Activated CD4-positive, alpha-beta T cell treated with anti-CD3 and anti-CD28 coated beads, Interleukin-2, Interleukin-4, amounts not matched to agents 100 ng/mL and 50 ng/mL, durations not matched to agents 16 hours and 8 hours (primary cell): ENCODE measurements at places on chromosomes 13 and 19.

GRCh38 chr13:44413095-44413494 is 39.5 kb downstream of the SERP2 start:
- DNase-seq = no peak

- no peak for DNase-seq
These were observed 505 bp upstream of the ZIC2 start for GRCh38 chr13:99980824-99981734.

- DNase-seq = no peak
These were observed 14.2 kb downstream of the ZNF473 start for GRCh38 chr19:50039968-50040367.

- DNase-seq = peak; percentile 24
These were observed 423 bp downstream of the LSM14A start for GRCh38 chr19:34172661-34173192.

DNA sequence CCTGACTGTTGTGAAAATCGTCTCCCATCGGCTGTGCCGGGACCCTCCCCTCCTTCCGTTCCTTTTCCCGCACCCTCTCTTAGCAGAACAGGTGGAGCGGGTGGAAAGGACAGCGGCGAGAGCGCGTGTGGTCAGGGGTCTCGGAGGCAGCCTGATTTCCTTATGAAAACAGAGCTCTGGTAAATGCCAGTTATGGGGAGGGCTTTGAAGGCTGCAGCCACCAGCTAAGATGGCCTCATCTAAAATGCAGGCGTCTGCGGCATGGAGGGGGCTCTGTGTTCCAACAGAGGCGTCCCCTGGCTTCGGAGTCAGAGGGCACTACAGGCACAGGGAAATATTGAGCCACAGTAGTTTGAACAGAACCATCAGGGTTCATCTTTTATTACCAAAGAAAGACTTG is 93.8 kb upstream of the SOX1 start:
- no peak for DNase-seq

DNA sequence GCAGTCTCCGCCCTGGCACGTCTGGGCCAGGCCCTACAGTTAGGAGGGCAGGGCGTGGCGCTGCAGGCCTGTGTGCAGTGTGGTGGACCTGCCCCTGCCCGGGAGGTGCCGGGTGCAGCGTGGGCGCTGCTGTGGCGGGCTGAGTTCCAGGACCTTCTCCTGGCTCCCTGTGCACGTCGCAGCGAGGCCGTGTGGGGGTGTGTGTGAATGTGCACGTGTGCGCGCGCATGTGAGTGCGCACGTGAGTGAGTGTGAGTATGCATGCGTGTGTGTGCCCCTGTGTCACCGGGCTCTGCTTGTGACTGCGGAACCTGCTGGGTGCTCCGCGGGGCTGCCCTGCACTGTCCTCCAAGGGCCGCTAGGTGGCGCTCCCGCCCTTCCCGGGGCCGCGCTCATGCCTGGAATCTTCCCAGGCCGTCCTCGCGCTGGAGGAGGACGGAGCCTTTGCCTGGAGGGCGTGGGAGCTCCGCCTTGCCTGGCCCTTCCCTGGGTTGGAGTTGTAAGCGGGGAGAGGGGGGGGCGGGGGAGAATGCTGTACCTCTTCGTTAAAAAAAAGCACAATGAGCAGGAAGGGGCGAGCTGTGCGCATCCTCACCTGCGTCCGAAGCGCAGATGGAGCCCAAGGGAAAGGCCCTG is 79.3 kb downstream of the KDM4B start:
- peak; percentile 56 for DNase-seq

DNA sequence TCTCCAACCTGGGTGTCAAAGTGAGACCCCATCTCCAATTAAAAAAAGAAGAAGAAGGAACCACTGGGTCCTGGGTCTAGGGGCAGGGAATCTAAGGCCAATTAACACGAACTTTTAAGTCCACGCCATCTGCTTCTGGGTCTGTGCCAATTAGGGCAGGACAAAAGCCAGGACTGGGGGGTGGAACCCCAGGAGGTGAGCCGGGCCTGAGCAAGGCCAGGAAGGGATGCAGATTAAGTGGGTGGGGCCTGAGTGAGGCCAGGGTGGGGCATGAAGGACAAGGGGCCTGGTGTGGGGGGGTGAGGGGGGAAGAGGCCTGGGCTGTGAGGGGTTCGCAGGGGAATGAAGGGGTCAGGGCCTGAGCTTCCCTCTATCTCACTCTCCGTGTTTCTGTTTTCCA is 26.3 kb upstream of the ZNF83 start:
- DNase-seq = no peak

DNA sequence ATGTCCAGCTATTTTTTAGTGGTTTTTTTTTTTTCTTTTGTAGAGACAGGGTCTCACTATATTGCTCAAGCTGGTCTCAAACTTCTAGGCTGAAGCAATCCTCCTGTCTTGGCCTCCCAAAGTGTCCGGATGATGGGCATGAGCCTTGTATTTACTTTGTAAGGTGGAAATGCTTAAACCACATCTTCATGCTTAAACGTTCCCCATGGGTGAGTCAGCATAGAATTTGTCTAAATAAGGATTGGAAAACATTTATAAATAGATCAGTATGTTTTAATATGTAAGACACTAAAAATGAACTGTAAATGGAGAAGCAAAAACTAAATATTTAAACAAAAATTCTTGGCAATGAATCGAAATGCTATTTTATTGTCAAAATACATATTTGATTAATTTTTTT is 698.0 kb downstream of the PCDH9 start:
- no peak for DNase-seq

GRCh38 chr13:41995946-41996345 is 35.0 kb upstream of the VWA8 start:
- peak; percentile 4 for DNase-seq

DNA sequence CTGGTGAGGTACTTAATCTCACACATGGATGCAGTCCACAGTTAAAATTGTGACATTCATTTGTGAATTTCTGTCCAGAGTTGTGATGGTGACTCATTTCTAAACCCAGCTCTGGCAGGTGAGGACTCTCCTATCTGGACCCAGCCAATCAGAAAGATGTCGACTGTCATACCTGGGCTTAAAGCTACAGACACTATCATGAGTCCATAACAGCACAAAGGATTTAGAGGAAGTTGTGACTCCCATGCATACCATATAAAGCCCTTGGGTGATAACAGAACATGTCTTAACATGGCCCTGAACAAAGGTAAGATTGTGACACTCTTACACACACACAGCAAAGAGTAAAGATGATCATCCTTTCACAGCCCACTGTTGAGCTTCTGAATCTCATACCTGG is 59.7 kb upstream of the ZNF724 start:
- no peak for DNase-seq

GRCh38 chr13:58933475-58933874 is 1230.3 kb downstream of the DIAPH3 start:
- no peak for DNase-seq

DNA sequence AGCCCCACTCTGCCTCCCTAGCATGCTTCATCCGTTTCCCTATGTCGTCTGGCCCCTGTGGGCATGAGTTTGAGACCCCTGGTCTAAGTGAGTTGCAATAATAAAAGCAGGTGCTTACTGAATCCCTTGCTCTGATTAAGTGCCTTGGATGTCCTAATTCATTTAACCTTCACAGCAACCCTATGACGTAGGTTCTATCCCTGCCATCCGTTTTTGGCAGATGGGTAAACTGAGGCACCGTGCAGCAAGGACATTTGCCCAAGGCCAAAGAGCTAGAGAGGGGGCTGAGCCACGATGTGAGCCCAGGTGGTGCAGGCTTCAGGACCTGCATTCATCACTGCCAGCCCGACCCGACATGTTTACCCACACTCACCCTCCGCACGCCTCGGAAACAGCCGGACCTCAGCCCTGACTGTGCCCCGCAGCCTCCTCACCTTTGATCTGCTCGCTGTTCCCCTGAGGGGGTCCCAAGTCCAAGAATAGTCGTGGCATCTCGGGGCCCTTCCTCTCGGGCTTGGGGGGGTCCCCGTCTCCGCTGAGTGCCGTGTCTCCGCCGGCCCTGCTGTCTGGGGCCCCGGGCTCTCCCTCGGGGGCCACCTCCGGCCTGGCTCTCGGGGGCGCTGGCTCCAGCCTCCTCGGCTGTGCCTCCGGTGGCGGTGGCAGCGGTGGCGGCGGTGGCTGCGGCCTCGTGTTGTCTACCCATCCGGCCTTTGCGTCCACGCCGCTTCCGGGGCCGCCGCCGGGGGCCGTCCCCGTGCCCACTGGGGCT is 14.5 kb downstream of the LMTK3 start:
- no peak for DNase-seq

- DNase-seq = no peak
These were observed 20.2 kb downstream of the CEBPA start for GRCh38 chr19:33282036-33282671.

- no peak for DNase-seq
These were observed 689.0 kb downstream of the DIAPH3 start for GRCh38 chr13:59474696-59475095.

- DNase-seq = no peak
These were observed 3.8 kb upstream of the ZNF626 start for GRCh38 chr19:20664901-20665781.

DNA sequence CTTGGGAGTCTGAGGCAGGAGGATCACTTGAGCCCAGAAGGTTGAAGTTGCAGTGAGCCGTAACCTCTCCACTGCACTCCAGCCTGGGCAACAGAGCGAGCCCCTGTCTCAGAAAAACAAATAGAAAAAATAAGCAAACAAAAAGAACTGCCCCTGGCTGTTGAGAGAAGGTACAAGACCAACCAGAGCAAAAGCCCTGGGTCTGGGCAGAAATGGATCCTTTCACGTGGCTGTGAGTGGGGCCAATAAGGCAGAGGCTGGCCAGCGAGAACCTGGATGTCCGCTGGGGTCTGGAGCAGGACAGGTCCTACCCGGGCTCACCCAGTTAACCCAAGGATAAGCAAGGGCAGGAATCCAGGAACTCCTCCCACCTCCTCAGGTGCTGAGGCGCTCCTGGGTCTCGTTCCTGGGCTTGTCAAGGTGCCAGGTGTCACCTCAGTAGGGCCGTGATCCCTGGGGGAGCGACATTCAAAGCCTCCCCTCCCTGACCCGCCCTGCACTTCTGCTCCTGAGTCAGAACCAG is 4.7 kb upstream of the SLC5A5 start:
- no peak for DNase-seq

DNA sequence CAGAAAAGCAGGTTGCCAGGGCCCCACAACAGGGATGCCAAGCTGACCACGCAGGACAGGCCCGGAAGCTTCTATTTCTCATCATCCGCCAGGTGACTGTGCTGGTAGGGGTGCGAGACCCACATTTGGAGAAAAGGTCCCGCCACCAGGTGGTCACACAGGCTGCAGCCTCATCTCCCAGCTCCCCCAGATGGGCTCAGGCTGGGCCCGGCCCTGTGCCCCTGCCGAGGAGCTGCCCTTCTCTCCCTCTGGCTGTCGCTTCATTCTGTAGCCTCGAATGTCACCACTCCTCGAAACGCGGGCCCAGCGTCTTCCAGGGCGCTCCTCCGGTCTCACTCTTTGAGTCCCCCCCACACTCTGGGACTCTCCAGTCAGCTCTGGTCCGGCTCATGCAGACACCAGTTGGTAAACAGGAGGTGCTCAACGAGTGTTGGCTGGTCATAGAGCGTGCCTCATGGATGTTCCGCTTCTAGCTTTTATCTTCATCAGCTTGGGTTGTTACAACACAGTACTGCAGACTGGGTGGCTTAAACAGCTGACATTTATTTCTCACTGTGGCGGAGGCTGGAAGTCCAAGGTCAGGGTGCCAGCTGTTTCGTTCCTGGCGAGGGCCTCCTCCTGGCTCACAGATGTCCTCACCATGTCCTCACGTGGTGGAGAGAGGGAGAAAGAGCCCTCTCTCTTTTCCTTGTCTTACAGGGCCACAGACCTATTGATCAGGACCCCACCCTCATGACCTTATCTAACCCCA is 87.1 kb downstream of the TEX29 start:
- DNase-seq = no peak

DNA sequence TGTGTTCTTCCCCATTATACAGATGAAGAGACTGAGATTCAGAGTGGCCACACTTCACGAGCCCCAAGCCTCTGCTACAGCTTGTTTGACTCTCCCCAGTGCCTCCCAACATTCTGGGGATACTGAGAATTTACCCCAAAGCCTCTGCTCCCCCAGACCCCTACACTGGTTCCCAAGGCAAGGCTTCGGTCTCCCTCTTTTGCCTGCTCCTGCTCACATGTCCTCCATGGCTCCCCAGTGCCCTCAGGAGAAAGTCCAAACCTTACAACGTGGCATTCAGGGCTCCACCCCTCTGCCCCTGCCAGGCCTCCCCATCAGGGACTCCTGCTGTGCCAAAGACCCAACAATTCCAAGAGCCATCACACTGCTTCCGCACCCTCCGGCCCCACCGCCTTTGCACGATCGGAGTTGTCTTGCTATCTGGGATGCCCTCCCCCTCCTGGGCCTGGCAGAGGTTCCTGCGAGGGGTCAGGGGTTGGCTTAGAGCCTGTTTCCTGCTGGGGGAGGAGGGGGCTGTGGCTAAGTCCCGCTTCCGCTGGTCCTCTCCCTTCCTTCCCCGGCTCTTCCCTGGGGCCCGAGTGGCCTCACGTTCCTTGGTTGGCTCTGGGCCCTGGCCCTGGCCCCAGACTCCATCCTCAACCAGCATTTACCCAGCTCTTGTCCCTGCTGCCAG is 15.4 kb downstream of the GTPBP3 start:
- no peak for DNase-seq

GRCh38 chr13:90403330-90404082 is 944.0 kb upstream of the MIR17HG start:
- no peak for DNase-seq

- no peak for DNase-seq
These were observed 430.3 kb upstream of the ATXN8OS start for GRCh38 chr13:69677343-69677742.

DNA sequence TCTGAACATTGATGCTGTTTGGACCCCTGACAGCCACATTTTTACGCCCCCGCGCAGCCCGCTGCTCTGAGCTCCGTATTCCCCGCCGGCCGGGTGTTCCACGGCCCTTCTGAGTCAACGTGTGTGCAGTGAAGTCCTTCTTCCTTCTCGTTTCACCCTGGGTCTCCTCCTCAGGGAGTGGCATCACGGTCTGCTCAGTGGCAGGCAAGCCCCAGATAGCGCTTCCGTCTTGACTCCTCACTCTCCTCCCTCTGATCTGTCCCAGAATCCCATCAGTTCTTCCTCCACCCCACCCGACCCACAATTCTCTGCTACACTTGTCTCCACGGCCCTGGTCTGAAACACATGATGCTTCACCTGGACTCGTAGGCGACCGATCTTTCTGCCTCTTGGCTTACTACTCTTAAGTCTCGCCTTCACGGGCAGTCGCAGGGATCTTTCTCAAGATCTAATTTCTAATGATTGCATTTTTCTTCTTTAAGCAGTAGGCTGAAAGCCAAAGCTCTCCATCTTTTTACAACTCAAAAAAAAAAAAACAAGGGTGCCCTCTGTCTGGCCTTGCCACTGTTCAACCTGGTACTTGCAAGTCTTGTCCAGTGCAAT is 33.9 kb downstream of the CCNE1 start:
- DNase-seq = peak; percentile 6

DNA sequence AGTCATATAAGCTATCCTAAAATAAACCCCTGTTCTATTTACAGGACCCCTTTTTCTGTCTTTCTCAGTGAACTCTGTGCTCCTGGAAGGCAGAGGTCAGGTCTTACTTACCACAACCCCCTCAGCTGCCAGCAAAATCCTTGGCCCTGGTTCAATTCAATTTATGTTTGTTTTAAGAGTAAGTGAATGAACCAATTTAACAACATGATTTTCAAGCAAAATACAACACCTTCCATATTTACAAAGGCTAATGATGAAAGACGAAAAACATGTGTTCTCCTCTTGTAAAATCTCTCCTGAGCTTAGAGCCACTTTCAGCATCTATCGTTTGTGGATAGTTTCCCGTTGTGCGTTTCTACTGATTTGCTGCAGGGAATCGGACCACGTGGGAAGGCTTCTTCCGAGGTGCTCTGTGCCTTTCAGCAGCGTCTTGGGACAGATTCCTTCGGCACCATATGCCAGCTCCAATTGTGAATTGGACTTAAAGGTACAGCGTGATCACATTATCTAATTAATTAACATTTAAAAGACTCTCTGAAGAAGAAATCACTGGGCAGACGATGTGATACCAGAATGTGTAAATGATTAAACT is 411.7 kb downstream of the IRS2 start:
- DNase-seq = no peak
